DMS 273 treated with DMSO at 0.1 percent for 48 hours (cell line): ENCODE measurements at places on chromosomes 1 and 21.

GRCh38 chr21:41166884-41167283, 1.1 kb upstream of the BACE2 start:
- no peak for DNase-seq

- no peak for DNase-seq
Observed at GRCh38 chr1:13763222-13763621, 63.2 kb downstream of the PRDM2 start.

DNA sequence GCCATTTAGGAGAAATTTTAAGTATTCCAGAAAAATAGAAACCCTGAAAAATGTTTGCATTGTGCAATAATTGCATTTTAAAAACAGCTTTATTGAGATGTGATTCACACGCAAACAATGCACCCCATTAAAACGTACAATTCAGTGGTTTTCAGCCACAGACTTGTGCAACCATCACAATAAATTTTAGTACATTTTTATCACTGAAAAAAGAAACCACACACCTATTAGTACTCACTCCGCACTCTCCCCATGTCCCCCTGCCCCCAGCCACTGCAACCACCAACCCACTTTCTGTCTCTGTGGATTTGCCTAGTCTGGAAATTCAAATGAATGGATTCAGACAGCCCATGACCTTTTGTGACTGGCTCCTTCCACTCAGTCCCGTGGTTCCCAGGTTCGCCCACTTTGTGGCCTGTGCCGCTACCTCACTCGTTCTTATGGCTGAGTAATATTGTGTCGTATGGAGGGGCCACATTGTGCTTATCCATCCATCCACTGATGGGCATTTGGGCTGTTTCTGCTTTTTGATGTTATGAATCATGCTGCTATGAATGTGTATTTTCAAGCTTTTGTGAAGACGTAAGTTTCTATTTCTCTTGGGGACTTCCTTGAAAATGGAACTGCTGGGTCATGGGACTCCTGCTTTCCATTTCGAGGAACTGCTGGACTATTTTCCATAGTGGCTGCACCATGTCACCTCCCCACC, 147.7 kb upstream of the ARHGEF16 start:
- DNase-seq, result no peak

GRCh38 chr1:108554682-108555427, 5.0 kb upstream of the EEIG2 start:
- no peak for DNase-seq

- no peak for DNase-seq
Observed at GRCh38 chr1:159084867-159085266, 8.3 kb upstream of the AIM2 start.

DNA sequence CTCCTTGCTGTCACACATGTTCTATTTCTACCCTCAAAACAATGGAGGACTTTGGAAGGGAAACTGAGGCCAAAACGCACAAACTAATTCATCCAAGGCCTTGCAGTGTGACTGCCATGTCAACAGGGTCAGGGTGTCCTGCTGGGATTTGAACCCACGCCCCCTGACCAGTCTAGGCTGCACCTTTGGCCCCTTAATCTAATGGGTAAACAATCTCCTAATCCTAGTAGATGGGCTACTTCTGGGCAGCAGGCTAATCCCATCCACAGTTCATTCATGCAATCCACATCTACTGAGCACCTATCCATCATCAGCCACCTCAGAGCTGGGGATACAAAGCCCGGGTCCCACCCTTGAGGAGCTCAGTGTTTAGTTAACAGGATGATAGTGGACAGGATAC, 17.0 kb upstream of the LEFTY2 start:
- no peak for DNase-seq

- no peak for DNase-seq
Observed at GRCh38 chr1:116502671-116503314, 68.0 kb downstream of the CD58 start.

- peak; percentile 65 for DNase-seq
Observed at GRCh38 chr1:61081686-61082310, 563 bp upstream of the NFIA start.

DNA sequence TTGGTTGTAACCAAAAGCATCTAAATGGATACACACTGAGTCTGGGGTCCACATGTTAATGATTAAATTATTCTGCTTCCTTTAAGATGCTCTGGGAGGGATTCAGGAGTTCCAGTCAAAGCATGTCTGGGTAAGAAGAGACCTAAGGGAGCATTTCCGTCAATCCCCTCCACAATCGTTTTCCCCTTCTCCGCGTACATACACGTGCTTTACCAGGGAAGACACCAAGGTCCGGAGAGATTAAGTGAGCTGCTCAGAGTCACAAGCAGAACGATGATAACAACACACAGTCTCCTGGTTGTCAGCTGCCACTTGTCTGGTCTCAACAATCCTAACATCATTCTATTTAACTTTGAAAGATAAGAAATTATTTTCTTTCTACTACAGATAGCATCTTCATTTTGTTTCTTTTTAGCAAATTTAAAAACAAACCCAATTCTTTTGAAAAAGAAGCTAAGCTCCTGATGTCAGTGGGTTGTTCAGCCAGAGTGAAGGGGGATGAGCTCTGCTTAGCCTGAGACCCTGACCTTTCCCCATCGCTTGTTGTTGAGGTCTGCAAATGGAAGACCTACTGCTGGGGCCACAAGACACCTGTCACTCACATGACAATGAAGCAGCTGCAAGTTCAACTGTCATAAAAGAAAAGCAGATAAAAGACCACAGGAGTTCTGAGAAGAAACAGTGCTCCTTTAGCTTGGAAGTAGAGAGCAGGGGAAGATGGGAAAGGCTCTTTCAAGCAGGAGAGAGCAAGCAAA, 4.5 kb downstream of the PAFAH2 start:
- DNase-seq, result no peak

GRCh38 chr1:20785907-20786252, 1.2 kb downstream of the HP1BP3 start:
- DNase-seq, result no peak

DNA sequence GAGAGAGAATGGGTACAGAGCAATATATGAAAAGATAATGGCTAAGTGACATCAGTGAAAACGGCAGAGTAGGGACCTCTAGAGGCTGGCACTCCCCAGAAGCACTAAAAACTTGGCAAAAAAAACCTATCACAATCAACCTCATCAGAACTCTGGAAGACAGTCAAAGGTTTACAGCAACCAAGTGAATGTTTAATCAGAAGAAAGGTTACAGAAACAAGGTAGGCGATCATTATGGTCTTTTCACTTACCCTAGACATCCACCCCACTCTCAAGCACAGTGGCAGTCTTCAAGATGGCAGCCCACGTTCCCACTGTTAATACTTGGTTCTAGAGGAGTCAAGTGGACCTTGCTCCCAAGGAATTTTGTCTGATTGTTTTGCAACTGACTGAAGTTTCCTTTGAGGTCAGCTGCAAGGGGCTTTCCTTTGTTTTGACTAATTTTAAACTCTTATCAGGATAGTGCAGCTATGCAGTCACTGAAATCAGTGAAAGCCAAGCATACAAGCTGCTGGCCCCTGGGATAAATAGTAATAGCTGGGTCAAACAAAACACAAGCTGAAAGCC, 7.2 kb downstream of the KIFAP3 start:
- DNase-seq, result no peak

- no peak for DNase-seq
Observed at GRCh38 chr21:43808832-43809251, 19.5 kb downstream of the RRP1 start.

DNA sequence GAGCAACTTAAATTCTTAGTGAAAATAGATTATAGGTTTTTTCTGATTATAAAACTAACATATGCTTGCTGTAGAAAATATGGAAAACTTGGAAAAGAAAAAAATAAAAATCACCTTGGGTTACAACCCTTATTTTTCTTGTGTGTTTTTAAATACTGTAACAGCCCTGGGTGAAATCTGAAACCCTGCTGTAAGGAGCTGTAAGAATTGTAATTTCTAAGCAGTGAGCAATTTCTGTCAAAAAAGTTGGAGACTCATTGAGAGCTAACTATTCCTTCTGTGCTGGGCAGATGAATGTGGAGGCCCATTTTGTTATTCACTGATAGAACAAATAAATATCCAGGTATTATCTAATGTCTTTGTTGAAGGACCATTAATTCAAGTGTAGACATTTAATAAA, 42.6 kb downstream of the ADCY10 start:
- DNase-seq, result peak; percentile 5

DNA sequence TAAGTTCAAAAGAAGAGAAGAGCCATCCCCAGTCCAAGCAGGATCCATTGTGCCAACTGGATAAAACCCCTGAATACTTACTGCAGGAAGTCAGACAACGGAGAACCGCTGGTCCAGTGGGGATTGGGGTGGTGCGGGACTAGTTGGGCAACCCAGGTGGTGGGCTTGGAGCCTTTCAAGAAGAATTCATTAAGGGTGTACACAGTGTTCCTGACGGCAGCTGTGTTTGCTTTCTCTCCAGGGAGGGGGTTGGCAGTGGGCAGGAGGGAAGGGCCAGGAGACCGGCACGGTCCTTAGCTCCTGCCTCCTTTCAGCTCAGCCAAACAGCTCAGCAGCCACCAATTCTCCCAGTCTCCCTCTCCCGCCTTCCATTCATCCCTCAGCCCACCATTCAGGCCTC, 7.1 kb upstream of the CDK18 start:
- no peak for DNase-seq

GRCh38 chr1:168795681-168796080, 66.7 kb upstream of the DPT start:
- no peak for DNase-seq

DNA sequence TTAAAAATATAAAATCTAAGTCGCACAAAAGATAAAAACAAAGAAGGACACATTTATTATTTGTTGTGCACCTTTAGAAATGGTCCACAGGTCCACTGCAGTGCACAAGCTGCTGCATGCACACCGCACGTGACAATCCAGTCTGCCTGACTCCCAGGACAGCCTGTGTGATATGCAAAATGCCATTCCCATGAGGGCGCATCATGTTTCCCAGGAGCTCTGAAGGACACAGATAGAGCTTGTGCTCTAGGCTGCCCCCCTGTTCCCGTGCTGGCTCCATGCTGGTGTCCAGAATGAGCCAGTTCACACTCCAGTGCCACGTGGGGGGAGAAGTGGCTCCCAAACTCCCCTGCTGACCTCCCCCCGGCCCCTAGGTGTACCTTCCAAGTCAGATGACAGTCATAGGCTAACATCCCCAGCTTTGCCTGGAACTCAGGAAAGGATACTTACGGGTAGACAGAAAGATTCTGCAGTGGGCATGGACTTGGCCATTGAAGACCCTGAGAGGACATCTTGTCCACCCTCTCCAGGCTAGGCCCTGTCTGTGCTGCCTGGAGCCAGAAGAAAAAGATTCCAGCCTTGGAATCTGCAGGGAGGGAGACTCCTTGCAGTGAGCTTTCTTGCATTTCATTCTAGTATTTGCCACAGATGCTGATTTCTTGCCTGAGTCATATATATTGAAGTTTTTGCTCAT, 26.3 kb downstream of the RAB7B start:
- DNase-seq, result peak; percentile 66

DNA sequence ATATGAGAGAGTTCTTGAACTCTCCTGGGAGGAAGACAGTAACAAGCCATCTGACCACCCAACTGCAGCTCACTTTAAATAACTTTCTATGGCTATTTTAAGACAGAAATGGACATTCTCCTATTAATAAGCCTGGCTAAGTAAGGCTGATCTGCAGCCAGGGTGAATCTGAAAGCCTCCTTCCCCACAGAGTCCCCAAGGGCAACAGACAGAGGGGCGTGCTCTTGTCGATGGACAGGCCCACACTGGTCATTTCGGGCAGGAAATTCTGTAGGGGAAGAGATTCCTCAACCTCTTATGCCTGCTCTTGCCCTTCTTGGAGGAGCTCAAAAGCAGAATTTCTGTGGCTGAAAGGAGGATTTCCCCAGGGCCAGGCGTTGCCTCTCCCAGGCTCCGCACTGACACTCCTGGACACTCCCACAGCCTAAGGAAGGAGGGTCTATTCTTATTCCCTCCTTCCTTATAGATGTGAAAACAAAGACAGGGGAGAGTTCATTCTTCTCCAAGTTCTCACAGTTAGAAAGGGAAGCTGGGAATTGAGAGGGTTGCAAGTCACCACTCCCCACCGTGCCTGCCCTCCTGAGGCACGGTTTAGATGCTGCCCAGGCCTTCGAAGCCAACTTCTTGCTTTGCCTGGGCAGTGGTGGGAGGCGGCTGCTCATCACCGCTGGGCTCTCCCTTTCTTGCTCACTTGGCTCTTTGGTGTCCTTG, 17.9 kb upstream of the KANK4 start:
- DNase-seq, result no peak

DNA sequence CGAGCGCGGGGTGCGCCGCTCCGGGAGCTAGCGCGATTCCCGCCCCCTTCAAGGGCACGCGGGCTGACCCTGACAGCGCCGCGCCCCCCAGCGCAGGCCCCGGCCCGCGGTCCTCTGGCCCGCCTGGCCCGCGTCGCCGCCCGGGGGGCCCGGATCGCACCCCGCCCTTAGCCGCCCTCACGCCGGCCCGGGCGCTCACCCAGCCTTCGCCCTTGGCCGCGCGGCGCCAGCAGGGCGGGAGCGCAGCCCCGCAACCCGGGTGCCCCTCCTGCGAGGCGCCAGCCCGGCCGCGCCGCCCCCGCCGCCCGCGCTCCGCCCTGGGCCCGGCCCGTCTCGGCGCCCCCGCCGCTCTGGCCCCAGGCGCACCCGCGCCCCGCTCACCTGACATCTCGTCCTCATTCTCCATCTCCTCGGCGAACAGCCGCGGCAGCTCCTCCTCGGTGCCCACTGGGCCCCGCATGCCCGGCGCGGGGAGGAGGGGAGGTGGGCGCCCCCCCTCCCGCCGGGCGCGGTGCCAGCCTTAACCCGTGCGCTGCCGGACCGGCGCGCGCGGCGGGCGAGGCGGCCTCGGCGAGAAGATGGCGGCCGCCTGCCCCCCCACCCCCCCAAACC, 451 bp downstream of the CHD5 start:
- no peak for DNase-seq
